ENCODE measurements at places on chromosomes 6 and 20.

DNA sequence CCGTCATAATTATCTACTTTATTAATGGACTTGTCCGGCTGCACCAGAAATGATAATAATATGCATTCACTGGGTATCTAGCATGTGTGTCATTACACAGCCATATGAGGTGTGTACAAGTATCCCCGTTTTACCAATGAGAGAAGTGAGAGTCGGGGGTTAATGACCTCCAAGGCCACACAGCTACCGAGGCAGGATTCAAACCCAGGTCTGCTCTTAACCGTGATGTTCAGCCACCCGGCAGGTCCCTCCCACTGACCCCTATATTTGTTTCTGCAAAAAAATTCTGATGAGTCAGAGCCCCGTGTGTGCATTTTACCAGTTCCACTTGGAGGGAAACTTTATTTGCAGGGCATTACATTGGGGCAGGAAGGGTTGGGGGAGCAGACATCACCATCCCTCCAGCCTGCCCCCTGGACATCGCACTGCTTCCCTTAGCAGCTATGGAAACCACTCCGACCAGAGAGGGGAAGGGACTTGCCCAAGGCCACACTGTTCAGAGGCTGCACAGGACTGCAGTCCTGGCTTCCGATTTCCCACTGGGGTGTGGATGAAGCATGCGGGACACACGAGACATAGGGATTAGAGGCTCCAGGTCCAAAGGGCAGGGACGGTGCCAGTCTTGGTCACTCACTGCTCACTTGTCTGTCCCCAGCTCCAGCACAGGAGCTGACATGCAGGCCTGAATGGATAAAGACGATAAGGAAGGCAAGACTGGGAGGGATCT lies 10.1 kb upstream of the SRC start:
- DNase-seq, result no peak

GRCh38 chr6:100163035-100163434 lies 169.0 kb upstream of the MCHR2 start:
- DNase-seq, result no peak

GRCh38 chr6:1858196-1858595 lies 248.5 kb downstream of the FOXC1 start:
- no peak for DNase-seq

GRCh38 chr6:166763606-166764472 lies 136.8 kb upstream of the RPS6KA2 start:
- no peak for DNase-seq

DNA sequence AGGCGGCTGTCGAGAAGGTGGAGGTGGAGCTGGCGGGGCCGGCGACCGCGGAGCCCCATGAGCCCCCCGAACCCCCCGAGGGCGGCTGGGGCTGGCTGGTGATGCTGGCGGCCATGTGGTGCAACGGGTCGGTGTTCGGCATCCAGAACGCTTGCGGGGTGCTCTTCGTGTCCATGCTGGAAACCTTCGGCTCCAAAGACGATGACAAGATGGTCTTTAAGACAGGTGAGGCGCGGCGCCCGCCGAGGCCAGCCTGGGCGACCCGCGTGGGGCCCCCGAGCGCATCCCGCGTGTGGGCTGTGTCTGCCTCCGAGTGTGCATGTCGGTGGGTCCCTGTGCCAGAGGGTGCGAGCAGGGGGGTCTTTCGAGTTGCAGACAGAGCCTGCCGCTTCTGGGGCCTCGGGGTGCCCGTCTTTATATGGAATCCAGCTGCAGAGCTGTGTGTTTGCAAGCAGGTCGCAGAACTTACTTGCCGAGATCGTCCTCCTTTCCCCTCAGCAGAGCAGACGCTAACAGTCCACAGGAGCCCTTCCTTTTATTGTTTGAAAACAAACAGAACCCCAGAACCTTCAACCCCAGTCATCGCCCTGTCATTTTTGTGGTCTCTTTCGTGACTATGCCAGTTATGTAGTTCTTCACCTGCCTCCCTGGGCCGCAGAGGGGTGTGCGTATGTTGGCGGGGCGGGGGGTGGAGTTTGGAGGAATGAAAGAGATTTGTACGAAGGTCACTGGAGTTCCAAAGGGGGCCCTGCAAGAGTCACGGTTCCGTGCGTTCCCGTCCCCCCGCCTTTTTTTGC lies 766 bp downstream of the SLC16A10 start:
- DNase-seq, result no peak

- no peak for DNase-seq
Measured at GRCh38 chr6:159602431-159603041, 90.5 kb downstream of the SOD2 start.

DNA sequence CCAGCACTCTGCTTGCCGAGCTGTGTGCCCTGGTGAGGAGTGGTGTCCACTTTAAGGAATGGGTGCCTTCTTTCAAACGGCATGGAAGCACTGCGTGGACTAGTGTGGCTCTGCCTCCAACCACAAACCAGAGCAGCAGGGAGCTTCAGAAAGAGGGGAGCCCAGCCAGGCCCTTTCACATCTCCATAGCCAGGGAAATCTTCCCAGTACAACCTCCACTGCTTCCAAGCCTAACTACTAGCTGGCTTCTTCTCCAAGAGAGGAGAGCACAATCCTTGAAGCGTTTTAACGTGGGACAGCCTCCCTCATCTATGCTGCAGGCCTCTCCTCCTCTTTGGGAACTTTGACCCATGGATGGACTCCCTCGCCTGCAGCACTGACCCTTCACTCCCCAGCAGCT lies 26.7 kb downstream of the TNXB start:
- no peak for DNase-seq

DNA sequence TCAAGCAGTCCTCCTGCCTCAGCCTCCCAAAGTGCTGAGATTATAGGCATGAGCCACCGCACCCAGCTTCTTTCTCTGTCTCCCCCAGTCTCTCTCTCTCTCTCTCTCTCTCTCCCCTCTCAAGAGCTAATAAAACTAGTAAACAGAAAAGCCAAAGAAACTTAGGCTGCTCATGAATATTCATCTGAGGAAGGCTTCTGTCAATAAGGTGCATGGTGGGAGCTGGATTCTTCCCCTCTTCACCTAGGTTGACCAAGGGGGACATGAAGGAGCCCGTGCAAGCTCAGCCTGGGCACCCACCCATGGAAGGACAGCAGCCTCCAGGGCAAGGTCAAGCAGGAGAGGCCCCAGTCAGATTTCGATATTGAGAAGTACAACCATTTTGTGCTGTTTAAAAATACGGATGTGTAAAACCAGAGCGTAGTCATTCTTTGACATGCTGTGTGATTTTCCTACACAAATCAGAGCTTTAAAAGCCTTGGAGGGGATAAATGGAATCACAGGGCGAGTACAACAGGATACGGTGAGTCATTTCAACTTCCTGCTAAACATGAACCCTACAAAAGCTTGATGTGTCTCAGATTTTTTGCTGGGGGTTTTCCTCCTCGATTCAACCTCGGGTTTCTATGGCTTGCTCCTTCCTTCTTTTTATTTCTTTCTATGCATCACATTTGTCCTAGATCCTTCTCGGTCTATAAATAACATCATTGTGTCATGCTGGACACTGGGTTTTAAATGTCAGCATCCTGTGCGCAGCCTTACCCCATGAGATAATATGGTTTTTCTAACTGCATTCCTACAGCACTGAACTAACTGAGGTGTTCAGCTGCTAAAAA lies 368.9 kb upstream of the JARID2 start:
- DNase-seq, result peak; percentile 37

- peak; percentile 48 for DNase-seq
Measured at GRCh38 chr6:47047479-47048407, 5.6 kb upstream of the ADGRF1 start.

DNA sequence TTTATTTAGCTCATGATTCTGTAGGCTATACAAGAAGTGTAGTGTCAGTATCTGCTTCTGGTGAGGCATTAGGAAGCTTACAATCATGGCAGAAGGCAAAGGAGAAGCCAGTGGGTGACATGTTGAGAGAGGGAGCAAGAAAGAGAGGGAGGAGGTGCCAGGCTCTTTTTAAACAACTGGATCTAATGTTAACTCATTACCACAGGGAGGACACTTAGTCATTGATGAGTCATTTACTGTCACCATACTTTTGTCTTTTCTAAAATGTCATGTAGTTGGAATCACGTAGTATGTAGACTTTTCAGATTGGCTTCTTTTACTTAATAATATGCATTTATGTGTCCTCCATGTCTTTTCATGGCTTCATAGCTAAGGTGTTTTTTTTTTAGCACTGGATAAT lies 58.1 kb downstream of the NUS1 start:
- no peak for DNase-seq

DNA sequence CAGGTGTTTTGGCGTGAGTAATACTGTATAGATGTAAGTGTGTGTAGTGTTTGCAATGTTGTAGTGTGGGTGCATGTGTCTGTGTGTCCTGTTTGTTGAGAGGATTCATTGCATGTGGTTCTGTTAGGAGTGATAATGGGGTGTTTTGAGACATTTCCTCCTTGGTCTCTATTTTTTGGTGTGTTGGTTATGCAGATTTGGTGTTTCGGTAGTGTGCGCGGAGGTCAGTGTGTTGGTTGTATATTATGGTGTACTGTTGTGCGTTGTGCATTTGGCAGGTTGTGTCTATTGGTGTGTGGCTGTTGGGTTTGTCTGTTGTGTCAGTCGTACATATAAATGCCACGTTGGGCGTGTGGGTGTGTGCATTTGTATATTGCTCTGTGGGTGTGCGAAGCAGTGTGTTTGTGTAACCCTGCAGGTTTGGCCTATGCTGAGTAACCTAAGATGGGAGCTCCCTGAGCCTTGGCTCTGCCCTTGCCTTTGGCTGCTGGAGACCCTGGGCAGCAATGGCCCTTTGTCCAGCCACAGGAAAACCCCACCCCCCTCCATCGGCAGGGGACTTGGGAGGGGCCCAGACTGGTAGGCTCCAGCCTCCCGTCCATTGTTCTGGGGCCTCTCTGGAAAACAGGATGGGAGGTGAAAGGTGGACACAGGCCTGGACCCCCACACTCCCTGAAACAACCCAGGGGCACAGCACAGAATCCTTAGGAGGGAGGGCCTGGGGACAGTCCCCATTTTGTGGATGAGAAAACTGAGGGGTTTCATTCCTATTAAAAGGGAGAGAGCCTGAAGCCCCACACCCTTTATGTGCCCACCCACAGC lies 10.3 kb upstream of the ID1 start:
- peak; percentile 82 for DNase-seq

DNA sequence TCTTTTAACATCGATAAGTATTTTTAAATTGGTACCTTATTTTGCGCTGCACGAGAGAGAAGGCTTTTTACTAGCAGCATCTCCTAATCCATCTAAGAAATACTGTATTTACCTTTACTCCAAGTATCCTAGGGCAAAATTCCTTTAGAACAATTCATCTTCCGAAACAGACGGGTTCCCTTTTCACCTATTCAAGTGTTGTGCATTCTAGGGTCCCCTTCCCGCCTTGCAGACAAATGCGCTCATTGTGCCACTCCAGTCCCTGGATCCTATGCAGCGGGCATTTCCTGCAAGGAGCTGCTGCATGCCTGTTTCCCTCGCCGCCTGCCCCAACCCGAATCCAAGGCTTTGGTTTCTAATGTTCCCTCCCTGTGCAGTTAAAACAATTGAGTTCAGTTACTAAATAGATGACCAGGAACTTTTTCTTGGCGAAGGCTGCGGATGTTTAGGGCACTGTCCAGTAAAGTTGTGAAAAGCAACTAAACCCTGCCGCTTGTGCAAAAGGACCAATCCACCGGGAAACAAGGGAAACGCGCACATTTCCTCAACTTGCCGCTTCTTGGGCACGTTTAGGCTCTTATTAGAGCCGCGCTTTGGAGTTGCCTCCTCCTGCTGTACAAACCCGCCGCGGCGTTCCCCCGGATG lies 556 bp upstream of the SCAF8 start:
- DNase-seq, result peak; percentile 63

GRCh38 chr20:46657137-46657536 lies 5.9 kb upstream of the SLC13A3 start:
- no peak for DNase-seq

DNA sequence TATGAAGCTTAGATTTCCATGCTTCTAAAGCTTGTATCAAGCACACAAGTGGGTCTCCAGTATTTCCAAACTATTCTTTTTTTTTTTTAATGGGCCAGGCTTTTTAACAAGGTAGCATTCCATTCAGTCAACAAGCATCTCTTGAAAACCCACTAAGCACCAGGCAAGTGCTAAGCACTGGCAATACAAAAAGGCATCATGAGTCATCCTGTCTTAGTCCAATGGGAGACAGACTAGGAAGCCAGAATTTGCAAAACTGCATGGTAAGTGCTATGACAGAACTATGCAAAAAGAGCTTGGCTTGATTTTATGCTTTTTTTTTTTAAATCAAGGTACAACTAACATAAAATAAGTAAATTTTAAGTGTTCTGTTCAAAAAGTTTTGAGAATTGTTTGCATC lies 109.3 kb upstream of the DST start:
- DNase-seq, result no peak

DNA sequence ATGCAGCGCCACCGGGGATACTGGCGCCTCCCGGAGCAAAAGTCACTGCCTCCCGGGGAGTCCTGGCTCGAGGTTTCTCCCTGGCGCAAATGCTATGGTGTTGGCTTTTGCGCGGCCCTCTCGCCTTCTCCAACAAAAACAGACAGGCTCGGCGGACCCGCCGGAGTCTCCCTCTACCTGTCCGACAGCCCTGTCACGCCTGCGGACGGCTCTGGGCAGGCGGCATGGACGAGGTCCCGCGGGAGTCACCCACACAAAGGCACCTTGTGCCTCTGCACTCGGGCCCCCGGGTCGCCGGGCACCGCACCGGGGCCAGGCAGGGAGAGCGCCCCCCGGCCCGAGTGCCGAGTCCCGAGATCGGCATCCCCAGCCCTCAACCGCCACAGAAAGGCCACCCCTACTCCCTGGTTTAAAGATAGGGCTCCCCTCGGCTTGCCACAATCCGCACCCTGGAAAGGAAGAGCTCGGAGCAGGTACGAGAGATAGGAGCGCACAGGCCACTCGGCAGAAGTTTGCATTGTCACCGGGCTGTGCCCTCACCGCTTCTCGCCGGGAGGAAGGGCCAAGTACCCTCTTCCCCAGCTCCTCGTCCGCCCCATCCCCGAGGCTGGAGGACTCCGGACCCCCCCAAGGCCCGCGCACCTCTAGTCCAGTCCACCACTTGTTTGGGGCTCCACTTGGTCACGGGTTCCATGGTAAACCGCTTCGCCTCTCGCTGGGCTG lies 903 bp downstream of the CNKSR3 start:
- DNase-seq, result peak; percentile 28

DNA sequence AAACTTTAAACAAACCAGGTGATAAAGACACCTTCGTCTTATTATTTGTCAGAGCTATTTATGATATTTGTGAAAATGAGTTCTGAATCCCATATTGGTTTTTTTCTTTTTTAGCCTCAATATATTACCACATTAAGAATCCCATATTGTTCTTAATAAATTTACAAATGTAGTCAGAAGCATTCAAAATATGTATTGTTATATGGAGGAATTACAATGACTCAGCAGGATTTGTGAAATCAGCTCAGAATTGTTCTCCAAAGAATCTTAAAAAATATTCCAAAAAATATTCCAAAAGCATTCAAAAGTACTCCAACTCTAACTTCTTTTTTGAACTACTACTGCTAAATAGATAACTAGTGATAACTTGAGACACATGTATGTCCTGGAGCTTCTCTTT lies 6.5 kb upstream of the ZNF343 start:
- DNase-seq, result no peak

GRCh38 chr20:56554869-56555268 lies 21.8 kb downstream of the FAM209B start:
- DNase-seq, result no peak

- DNase-seq, result no peak
Measured at GRCh38 chr6:36649701-36650484, 28.6 kb upstream of the CDKN1A start.

All from heart left ventricle (tissue), 16 donors.